ENCODE measurements at places on chromosomes 13 and 19.

GRCh38 chr19:16382775-16383543, 58.3 kb downstream of the KLF2 start:
- peak; percentile 18 for DNase-seq

DNA sequence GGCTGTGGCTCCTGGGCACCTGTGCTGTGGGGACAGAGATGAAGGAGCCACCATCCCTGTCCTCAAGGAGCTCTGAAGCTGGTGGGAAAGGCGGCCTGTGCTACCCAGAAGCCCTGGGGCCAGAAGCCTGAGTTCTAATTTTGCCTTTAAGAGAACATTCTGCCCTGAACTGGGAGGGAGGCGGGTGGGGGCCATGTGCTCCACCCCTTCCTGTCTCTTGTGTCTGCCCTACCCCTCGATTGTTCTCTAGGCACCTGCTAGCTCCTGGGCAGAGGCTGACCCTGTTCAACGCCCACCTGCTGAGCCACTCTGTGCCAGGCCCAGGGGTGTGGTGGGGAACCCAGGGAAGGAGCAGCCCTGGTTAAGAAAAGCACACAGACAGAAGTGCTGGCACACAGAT, 5.9 kb downstream of the TRAPPC6A start:
- no peak for DNase-seq

DNA sequence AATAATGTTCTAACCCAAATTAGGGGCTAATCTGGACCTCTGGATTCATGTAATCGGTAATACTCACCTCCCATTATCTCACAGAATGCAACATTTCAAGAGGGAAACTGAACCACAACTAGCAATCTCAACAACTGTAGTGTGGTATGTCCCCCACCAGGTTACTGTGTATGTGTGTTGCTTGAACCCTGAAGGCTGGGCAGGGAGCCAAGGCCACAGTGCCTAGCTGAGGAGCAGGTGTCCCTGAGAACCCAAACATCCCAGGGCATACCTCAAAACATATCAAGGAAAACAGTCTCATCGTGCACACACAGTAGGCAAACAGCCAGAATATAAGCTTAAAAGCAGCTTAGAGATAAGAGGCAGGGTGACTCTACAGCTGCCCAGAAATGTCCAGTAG, 20.5 kb upstream of the NEK3 start:
- DNase-seq: no peak

DNA sequence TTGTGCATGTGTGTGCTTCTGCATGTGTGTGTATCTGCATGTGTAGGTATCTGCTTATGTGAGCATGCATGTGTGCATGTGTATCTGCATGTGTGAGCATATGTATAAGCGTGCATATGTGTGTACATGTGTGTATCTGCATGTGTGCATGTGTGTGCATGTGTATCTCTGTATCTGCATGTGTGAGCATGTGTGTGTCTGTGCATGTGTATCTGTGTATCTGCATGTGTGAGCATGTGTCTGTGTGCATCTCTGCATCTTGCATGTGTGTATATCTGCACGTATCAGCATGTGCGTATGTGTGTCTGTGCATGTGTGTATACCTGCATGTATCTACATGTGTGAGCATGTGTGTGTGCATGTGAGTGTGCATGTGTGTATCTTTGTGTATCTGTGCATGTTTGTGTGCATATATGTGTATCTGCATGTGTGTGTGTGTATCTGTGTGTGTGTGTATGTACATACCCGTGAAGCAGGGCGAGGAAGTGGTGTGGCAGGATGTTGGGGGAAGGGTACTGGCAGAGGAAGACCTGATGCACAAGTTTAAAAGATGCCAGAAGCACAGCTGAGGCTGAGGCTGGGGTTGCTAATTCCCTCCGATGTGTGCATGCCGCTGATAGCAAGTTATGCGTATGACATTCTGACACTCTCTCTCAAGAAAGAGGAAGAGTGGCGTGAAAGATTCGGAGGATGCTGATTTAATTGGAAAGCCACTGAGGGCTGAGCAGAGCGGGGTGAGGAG, 64.2 kb downstream of the TEX29 start:
- DNase-seq: no peak

DNA sequence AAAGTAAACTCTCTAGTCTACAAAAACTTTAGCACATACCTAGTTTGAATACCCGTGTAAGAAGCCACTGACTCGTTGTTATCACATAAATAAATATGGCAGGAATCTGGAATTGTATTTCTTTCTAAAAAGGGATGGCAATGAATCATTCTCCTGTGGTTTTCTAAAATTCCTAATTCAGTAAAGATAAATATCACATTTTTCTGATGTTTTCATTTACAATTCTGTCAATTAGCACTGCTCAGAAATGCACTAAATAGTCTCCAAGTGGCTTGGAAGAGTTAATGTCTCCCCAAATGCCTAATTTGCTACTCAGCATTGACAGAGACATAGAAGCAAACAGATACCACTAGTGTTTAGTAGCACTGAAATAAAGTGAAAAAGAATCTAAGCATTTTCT, 547.7 kb upstream of the SLITRK1 start:
- no peak for DNase-seq

GRCh38 chr19:22608441-22608840, 25.7 kb upstream of the ZNF492 start:
- no peak for DNase-seq

- no peak for DNase-seq
Measured at GRCh38 chr13:54433493-54434206, 1405.0 kb downstream of the OLFM4 start.
